Colonic mucosa (tissue), 4 donors: ENCODE measurements at places on chromosomes 2 and 18.

- no peak for DNase-seq
These were observed 279.0 kb downstream of the AFF3 start for GRCh38 chr2:99863236-99863902.

- DNase-seq: no peak
These were observed 114.5 kb downstream of the KLHL29 start for GRCh38 chr2:23499439-23499838.

DNA sequence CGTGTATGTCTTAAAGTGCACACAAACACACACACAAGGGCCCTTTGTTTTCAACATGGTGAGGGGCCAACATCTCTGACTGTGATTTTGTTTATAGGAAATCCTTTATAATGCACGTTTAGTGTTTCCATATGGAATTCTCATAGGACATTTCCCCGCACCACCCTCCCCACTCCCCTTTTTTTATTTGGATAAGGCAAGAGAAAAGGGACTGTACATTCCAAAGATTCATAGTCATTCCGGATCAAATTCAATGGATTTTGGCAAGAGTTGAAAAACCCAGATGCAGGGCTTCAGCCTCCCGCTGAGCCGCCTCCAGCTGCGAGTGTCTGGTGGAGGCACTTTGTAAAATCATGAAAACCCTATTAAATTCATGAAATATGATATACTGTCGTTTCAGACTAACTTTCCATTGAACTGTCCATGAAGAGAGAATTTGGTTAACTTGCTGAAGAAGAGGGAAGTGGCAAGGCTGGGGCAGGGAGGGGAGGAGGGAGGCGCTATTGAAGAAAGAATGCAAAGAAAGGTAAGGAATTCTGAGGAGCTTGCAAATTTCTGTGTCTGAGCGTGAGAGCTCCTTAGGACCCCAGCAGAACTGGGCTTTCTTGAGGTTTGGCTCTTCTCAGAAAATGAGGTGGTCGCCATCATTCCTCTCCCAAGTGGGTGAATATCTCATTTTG lies 25.8 kb upstream of the SLC14A2 start:
- no peak for DNase-seq

DNA sequence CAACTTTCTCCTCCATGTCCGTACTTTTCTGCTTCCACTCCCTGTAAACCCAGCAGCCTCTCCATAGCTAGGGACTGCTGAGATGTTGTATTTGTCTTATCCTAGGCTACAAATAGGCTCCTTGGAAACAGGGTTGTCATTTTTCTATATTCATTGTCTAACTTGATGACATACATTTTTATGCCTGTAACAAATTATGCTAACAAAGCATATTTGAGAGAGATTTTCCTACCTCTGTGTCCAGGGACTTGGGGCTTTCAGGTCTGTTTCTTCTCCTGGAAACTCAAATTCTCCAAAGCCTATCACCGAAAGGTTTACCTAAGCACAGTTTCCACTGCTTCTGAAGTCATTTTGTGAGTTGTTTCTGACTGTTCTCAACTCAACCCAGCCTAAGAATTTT lies 102.7 kb downstream of the UBE2E3 start:
- DNase-seq: no peak
